GM23338 (cell line): ENCODE measurements at places on chromosomes 5 and 9.

DNA sequence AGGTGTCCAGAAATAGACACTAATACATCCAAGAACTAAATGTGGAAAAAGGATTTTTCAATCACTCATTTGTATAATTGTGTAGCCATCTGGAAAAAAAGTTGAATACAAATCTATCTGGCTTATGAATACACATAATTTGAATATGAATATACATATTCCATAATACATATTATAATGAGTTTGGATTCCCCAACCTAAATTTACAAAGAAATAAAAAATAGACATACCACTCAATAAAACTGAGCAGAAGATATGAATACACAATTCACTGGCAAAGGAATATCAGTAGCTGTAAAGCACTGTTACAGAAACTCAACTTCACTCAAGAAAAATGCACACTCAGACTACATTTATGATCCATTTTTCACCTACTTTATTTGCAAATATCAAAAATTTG is 121.9 kb upstream of the EDIL3 start:
- no peak for DNase-seq

DNA sequence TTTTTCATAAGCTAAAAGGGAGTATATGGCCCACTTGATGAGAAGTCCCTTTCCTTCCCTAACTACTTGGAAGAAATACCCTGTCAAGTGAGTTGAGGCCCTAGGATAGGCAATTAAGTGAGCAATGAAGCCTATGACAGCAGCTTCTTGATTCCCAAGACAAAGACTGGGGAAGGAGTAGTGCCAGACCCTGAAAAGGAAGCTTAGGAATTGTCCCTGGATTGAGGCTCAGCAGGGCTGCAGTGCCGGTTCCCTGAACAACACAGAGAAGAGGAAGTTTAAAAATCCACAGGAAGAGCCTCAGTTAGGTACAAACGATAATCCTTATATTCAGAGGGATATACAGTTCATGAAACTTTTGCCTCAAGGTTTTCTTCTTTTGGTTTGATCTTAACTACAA is 61.8 kb upstream of the RAD23B start:
- DNase-seq, result peak; percentile 18

- peak; percentile 93 for DNase-seq
Measured at GRCh38 chr9:27528076-27528885, 1.3 kb downstream of the MOB3B start.

GRCh38 chr9:130117816-130118632 is 54.2 kb upstream of the NCS1 start:
- no peak for DNase-seq

DNA sequence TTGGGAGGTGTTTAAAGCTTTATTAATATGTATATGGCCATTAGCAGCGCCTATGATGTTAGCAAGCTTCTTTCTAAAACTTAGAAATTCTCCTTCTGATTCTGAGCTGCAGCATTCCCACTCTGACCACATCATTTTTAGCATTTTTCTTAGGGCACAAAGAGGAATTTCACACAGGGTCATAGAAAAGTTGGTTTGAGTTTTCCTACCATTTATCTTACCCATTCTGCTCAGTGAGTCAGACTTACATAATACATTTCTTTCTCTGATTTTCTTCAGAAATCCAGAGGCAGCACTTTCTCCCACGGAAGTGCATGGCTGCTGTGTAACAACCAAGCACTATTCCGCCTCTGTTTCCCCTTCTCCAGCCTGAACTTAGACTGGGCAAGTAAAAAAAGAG is 246.6 kb downstream of the ARL15 start:
- DNase-seq, result no peak

GRCh38 chr5:43117092-43117491 is 3.6 kb upstream of the ZNF131 start:
- DNase-seq, result no peak

DNA sequence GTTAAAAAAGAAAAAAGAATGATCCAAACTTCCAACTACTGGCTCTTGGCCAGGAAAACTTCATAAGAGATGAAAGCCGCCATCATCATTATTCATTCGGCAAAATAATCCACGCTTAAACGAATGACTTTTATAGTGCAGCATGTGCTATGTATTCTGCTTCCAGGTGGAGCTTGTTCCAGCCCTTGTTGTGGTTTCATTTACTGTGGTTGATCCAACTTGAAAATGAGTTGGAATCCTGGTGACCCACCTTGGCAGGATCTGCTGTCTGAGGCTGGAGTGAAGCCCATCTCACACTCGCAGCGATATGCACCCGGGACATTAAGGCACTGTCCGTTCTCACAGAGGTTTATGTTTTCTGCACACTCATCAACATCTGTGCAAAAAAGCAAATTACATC is 209.6 kb downstream of the FBN2 start:
- no peak for DNase-seq

- DNase-seq, result no peak
Measured at GRCh38 chr5:131163276-131164119, 1.6 kb downstream of the HINT1 start.

- DNase-seq, result peak; percentile 10
Measured at GRCh38 chr5:92780057-92780456, 801.0 kb downstream of the NR2F1-AS1 start.

GRCh38 chr5:26761446-26761845 is 276.9 kb downstream of the CDH9 start:
- no peak for DNase-seq

- DNase-seq, result no peak
Measured at GRCh38 chr5:158881091-158881880, 218.4 kb downstream of the EBF1 start.

GRCh38 chr9:76911971-76912370 is 6.1 kb upstream of the PRUNE2 start:
- DNase-seq, result no peak
